Left ventricle myocardium inferior (tissue), 1 donor: ENCODE measurements at places on chromosomes 11 and 22.

DNA sequence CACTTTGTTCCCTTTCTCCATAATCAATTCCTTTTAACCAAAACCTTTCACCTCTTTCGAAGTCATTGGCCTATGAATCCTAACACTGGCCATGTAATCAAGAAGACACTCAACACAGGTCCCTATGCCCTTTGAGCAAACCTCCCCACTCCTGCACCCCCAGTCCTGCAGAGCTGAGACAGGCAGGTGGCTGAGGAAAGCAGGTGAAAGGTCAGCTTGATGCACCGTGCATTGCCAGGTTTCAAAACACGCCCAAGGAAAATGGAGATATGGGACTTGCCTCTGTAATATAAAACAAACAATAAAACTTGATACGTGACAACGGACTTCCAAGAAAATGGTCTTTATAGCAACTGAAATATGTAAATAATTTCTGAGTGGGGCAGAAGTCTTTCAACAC, 10.6 kb downstream of the CPT1A start:
- DNase-seq = no peak

DNA sequence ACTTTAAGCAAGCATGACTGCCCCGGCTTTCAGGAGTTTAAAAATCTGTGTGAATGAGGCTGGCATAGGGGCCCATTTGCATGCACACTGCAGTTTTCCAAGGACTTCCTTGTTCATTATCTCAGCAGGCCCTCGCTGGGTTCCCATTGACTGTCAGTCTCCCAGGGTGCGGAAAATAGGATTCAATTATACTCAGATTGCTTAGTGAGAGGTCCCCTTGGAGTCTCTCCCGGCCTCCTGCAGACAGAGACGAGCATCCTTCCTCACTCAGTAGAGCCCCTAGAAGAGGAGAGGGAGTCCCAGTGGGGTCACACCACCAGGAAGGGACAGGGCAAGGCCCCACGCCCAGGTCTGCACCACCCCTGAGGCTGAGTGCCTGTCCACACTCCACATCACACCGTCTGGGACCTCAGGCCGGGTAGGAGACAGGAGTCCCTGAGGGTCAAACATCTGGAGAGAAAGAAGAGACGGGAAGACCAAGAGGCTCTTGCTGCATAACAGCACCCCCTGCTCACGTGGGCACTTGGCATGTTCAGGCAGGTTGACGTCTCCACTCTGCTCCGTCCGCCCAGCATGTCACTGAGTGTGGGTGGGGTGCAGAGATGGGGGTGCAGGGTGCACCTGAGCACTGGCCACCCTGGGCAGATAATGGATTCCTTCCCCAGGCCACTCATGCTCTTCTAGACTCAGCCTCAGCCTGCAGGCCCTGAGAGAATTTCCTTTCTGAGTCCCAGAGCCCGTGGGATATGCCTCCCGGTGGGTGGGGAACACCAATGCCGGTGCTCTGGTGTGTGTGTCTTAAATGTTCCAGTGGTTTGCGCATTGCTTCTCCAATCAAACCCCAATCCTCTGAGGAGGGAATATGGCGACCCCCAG, 58.8 kb downstream of the MCM5 start:
- DNase-seq = no peak

DNA sequence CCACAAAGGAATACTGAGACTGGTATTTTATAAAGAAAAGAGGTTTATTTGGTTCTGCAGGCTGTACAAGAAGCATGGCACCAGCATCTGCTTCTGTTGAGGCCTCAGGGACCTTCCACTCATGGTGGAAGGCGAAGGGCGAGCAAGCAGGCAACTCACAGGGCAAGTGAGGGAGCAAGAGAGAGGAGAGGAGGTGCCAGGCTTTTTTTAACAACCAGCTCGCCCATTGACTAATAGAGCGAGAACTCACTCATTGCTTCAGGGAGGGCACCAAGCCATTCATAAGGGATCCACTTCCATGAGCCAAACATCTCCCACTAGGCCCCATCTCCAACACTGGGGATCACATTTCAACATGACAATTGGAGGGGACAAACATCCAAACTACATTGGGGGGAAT, 1.2 kb downstream of the PTS start:
- no peak for DNase-seq

DNA sequence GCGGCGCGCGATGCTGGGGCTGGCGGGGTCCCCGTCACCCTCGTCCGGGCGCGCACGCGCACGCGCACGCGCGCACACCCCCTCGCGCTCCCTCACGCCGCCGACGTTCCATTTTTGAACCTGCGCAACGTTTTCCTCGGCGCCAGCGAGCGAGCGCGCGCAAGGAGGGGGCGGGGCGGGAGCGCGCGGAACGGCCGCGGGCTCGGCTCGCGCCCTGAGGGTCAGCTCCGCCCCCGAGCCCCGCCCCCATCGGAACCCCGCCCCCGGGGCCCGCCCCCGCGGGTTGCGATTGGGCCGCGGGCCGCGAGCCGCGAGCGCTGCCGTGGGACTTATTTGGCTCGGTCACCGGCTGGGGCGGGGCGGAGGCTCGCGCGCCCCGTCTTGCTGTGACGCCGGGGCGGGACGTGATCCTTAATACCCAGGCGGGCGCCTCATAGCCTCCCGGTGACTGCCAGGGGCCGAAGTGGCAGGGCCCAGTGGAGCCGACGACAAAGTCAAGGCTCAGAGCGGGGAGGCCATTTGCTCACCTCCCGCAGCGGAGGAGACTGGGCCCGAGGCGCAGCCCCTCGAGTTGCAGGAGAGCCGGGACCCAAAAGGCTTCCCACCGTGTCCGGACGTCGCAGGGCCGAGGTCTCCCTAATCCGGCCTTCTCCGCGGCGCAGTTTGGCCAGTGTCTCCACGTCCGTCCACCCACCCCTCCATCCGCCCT, at the start of gene CBX7:
Gene CBX7 (minus strand): TSS at position 170 of the 709 bp plus-strand sequence. CDS start 236 bp downstream, outside the sequence.
- peak; percentile 96 for DNase-seq

DNA sequence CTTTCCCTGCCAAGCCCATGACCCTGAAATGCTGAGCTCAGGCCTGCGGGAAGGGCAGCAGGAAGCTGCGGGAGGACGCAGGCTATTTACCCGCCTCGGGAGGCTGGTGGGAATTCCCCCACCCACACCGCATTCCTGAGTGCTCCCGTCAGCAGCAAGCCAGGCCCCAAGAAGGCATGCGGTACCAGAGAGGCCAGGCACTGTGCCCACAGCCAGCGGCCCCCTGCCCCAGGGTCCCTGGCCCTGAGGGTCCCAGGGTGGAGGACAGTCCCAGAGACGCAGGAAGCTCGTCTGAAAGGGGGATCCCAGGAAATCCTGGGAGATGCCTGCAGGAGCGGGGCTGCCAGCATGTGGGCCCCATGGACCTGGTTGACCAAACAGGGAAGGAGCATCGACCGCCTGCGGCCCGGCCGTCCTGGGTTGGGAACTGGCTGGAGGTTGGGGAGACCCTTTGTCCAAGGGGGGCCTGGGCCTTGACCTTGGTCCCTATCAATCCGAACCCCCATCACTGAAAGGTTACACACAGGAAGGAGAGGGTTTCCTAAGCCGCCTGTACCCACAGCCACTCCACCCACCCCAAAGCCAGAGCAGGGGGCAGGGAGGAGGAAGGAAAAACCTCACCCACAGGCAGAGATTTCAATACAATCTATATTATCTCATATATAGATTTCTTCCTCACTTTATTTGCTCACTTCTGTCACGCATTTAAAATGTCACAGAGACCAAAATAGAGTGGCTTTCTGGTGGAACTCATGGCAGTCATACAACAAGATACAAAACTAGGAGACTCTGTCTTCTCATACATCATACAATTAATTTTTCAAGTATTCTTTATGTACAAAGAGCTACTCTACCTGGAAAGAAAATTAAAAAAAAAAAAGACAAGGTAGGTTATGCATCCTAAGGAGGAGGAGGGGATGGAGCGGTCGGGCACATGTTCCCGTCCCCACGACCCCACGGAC, 17.1 kb downstream of the MAFF start:
- DNase-seq = peak; percentile 70

DNA sequence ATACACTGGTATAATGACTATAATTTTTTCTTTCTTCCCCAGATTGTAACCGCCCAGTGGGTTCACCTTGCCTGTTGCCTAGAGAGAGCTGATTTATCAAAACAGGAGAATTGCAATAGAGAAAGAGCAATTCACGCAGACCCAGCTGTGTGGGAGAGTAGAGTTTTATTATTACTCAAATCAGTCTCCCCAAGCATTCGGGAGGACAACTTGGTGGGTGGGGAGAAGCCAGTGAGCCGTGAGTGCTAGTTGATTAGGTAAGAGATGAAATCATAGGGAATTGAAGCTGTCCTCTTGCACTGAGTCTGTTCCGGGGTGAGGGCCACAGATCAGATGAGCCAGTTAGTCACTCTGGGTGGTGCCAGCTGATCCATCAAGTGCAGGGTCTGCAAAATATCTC, 73.2 kb downstream of the SLC35F2 start:
- DNase-seq = no peak

- DNase-seq = no peak
These were observed 4.2 kb downstream of the THYN1 start for GRCh38 chr11:134248910-134249480.

GRCh38 chr11:12483604-12484003, 106.2 kb downstream of the PARVA start:
- no peak for DNase-seq

DNA sequence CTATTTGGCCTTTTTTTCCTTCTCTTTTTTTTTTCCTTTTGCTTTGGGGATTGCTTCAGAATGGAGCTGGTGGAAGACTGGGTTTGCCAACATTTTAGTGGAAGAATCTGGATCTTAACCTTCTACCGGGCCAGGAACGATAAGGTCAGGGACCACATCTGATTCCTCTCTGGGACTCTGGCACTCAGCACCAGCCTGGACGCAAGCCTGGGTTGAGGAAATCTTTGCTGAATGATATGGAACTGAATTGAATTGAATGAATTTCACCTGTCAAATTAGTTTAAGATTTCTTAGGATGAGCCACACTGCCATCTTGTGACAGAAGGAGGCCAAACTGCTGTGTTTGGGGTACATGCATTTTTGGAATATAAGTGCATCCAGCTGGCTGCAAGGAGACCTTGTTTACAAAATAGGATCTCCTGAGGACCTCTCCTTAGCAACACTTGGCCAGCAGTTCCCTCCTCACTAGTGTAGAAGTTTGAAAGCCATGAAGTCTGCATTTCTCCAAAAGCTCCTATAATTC, 30.4 kb downstream of the TPBGL start:
- peak; percentile 3 for DNase-seq

DNA sequence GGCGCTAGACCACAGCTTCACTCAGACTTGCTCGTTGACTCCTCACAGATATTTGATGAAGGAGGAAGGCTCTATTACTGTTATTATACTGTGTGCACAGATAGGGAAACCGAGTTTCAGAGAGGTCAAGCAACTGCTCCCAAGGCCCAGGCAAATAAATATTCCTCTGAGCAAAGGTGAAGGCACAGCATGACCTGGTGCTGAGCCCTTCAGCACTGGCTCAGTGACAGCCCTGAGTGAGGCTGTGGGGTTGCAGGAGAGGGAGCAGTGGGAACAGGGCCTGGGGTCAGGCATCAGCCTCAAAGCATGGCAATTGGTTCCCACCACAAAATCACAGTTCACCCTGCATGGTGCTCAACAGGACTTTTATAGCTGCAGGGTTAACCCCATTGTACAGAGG, 7.1 kb downstream of the POLR3H start:
- DNase-seq = no peak

GRCh38 chr11:118703563-118704106, 24.2 kb upstream of the TREH start:
- no peak for DNase-seq

DNA sequence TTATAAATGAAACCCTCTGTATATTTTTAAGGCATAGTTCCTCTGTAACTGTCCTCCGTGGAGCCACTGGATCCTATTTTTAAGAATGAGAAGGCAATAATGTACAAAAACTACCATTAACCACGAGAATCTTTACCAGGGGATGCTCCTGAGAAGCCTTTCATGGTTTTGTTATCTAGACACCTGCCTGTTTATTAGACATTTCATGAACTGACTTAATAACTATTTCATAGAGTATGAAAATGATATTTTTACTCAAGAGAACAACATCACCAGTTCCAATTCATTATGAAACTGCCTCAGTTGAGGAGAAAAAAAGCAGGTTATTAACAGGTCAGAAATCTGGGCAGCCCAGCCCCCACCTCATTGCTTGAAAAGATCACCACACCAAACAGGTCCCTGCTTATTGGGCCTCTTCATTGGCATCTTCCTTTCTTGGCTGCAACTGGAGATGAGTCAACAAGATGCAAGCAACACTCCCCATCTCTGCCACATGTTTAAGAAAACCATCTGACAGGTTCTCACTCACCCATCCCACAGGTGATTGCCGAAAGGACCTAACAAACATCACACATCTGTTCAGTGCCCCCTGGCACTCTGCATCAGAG, 27.8 kb downstream of the ETS1 start:
- DNase-seq = no peak
